ENCODE measurements at places on chromosomes 12 and 14. TPM values are rescaled to one million over a fixed set of nuclear protein-coding genes. Genes with fewer than 3 reads are reported as not detected.

DNA sequence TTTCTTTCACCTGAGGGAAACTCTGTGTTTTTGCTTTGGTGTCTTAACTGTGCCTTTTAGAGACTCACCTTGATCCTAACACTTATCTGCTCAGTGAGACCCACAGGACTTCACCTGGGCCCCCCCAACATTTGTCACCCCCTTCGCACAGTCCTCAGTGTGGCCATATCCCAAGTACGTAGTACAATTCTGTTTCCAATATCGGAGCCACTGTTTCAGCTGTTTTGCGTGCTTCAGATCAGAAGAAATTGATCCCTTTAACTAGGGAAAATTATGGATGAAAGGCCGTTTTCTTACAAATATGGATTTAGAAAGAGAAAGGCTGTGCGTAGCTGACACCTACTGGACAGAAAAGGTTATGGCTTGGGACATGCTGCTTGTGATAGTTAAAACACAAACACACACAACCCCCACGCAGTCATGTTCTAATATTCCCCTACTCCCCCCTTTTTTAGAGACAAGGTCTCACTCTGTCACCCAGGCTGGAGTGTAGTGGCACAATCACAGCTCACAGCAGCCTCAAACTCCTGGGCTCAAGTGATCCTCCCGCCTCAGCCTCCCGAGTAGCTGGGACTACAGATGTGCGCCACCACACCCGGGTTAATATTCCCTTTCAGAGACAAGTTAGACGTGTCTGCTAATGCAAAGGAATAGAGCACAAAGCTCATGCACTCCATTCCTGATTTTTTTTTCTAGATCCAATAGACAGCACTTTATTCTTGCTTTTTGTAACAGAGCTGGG is 3.6 kb upstream of the SLC7A8 start:
- no peak for DNase-seq

DNA sequence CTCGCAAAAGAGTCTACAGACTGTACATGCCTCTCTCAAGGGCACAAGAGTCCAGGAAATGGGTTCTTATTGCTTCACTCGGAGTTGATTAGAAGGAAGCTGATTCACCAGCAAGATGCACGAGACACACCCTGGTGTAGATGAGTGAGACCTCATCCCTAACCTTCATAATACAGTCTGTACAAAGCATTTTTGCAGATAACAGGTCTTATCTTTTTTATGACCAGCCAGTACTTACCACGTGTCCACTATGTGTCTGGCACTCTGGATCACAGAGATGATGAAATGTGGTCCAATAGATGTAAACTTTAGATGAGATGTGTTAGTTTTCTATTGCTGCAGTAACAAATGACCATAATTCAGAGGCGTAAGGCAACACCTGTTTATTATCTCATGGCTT is 53.4 kb upstream of the PWP1 start:
- no peak for DNase-seq

Gene STXBP6
- 24.6 TPM for total RNA-seq

DNA sequence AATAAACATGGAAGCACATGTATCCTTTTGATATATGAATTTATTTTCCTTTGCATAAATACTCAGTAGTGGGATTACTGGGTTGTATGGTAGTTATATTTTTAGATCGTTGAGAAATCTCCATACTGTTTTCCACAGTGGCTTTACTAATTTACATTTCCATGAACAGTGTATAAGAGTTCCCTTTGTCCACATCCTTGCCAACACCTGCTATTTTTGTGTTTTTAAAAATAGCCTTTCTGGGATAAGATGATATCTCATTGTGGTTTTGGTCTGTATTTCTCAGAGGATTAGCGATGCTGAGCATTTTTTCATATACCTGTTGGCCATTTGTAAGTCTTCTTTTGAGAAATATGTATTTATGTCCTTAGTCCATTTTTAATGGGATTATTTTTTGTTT is 329.2 kb upstream of the KITLG start:
- DNase-seq, result no peak

DNA sequence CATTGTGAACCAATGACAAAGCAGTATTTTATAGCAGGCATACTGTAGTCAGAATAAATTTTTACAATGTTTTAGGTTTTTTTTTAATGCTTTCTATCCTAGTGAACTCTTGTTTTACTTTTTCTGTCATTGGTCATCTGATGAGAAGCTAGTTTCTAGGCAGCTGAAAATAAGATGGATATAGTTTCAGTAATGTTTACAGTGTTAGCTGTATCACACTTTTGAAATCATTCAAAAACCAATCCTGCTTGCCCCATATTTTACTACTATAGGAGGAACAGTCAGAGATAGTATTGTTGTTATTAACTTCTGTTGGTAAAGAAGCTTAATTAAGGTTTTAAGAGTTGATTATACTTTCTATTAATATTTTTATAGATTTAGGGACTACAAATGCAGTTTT is 24.5 kb downstream of the USP15 start:
- DNase-seq, result no peak

Gene TXNDC16
- total RNA-seq, result 7.1 TPM

GRCh38 chr12:94714378-94715114 is 64.2 kb upstream of the TMCC3 start:
- no peak for DNase-seq

GRCh38 chr12:105492591-105493545 is 162.4 kb downstream of the C12orf75 start:
- no peak for DNase-seq

GRCh38 chr12:69904777-69905176 is 79.8 kb downstream of the MYRFL start:
- no peak for DNase-seq

Gene NOS1
- total RNA-seq, result 7.3 TPM

- no peak for DNase-seq
Measured at GRCh38 chr12:39571351-39571750, 48.3 kb downstream of the ABCD2 start.

All from lower leg skin (tissue), 4 donors.